Activated T-cell treated with anti-CD3 and anti-CD28 coated beads, Interleukin-2, amount 50 U/mL, for 72 hours (primary cell): ENCODE measurements at places on chromosomes 1 and 21. TPM values are rescaled to one million over a fixed set of nuclear protein-coding genes. Genes with fewer than 3 reads are reported as not detected.

ADGRL2 gene
- not detected for total RNA-seq

TMEM63A gene
- 44.9 TPM for total RNA-seq

TMEM50B gene
- total RNA-seq, result 18.1 TPM

FMO5 gene
- 0.82 TPM for total RNA-seq

LRRIQ3 gene
- 0.82 TPM for total RNA-seq

KIF1B gene
- total RNA-seq, result 12.5 TPM

DNA sequence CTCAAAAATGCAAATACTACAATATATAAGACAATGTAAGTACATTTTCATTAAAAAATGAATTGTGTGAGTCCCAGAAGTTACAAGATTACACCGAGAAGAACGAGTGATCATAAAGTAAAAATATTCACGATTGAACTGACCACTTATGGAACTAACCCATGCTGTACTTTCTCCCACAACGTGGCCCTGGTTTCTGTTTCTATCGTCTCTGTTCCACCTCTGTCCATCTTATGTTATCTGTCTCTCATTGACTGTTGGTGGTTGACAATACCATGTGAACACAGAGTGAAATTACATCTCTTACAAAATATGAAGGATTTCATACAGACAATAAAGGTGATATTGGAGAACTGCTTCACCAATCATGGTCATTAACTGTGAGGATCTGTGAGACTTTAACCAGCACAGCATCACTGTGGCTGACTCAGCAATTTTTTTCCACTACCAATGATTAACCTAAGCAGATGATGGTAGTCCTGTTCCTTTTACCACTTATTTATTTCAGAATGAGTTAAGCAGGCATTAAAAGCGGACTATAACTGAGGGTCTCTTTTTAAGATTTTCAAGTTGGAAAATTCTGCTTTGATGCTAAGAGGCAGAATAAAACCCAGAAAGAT lies 165.1 kb downstream of the TGFB2 start:
- H3K36me3 ChIP-seq, result peaks cover 8% of the 10 kb centered on the region
- H3K27ac ChIP-seq, result no peak overlapping the region
- no peak overlapping the region for H3K4me3 ChIP-seq
- H3K4me1 ChIP-seq, result no peaks in the 10 kb centered on the region
- DNase-seq, result no peak

- no peaks in the 10 kb centered on the region for H3K27me3 ChIP-seq
- no peak overlapping the region for H3K4me3 ChIP-seq
- H3K4me1 ChIP-seq, result peaks cover 12% of the 10 kb centered on the region
- no peaks in the 10 kb centered on the region for H3K36me3 ChIP-seq
Measured at GRCh38 chr1:212981571-212982328, 31.4 kb downstream of the VASH2 start.

DNA sequence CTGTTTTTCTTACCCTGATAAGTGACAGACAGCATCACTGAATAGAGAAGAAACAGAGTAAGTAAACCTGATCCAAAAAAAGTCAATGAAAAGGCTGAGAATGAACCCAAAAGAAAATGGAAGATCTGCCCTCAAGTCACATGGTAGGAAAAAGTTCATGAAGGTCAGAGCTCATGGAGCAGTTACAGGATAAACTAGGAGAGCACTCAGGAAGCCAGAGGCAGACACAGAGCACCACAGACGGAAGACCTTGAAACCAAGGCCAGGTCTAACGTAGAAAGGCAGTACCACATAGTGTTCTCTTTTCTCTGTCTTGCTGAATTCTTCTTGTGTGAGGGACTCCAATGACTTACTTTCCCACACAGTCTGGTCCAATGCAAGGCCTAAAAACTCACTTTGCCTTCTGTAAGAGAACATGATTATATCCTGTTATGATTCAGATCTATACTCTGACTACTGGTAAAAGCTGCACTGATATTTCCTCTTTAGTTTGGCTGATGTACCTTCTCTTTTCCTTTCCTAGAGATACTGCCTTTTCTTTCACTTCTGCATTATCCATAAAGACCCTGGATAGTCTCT lies 40.8 kb downstream of the RTCA start:
- peaks cover 4% of the 10 kb centered on the region for H3K36me3 ChIP-seq
- no peak for DNase-seq
- H3K27ac ChIP-seq, result peak overlapping the region; percentile 5

- DNase-seq, result no peak
- H3K4me1 ChIP-seq, result no peaks in the 10 kb centered on the region
- no peak overlapping the region for H3K27ac ChIP-seq
- no peak overlapping the region for H3K4me3 ChIP-seq
Measured at GRCh38 chr1:96296991-96297390, 424.6 kb upstream of the PTBP2 start.

DNA sequence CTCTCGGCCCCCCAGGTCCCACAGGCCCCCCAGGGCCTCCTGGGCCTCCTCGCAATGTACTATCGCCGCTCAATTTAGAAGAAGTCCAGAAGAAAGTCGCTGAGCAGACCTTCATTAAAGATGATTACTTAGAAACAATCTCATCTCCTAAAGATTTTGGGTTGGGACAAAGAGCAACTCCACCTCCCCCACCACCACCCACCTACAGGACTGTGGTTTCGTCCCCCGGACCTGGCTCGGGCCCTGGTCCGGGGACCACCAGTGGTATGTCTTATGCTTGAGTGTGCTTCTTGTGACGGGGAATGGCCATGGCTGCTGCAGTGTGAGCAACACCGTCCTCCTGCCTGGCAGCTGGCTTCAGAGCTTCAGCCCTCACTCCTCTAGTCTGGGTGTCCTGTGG lies 70.2 kb upstream of the DYNLT5 start:
- no peak overlapping the region for H3K4me3 ChIP-seq
- no peaks in the 10 kb centered on the region for H3K4me1 ChIP-seq
- H3K27me3 ChIP-seq, result no peaks in the 10 kb centered on the region
- no peak for DNase-seq
- no peaks in the 10 kb centered on the region for H3K36me3 ChIP-seq
- no peak overlapping the region for H3K27ac ChIP-seq

DNA sequence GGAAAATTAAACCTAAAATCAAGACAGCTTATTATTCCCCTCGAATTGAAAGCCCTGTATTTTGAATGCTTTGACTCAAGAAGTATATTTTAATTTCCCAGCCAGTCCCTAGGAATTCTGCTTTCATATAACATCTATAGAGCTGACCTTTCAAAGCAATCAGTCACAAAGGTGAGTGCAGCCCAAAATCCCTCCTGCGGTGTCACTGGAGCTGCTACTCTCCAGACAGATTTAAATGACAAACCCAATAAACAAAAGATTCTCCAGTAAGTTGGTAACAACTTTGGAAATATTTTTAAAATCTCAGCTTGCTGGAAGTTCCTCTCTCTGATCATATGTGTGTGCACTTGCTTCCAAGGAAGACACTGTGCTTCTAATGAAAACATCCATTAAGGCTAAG lies 14.7 kb downstream of the PLPP3 start:
- H3K36me3 ChIP-seq, result no peaks in the 10 kb centered on the region
- H3K27me3 ChIP-seq, result no peaks in the 10 kb centered on the region
- H3K27ac ChIP-seq, result no peak overlapping the region
- H3K4me1 ChIP-seq, result no peaks in the 10 kb centered on the region

DNA sequence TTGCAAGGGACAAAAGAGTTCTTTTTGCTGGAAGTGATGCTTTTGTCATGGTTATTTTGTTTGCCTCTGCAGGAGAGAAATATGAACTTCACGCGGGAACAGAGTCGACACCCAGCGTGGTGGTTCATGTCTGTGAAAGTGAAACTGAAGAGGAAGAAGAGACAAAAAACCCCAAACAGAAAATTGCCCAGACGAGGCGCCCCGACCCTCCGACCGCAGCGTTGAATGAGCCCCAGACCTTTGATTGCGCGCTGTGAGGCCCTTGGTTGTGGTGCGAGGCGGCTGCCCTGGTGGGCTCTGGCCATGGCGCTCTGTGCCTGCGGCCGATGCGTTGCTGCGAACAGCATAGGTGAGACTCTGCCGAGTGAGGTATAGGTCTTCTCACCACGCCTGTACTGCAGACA lies 20.9 kb upstream of the NCMAP start:
- peaks cover 44% of the 10 kb centered on the region for H3K36me3 ChIP-seq
- peak; percentile 86 for DNase-seq
- peak overlapping the region; percentile 99 for H3K27ac ChIP-seq

GRCh38 chr1:200895801-200896530 lies 1.3 kb downstream of the INAVA start:
- DNase-seq, result no peak
- peaks cover 12% of the 10 kb centered on the region for H3K4me1 ChIP-seq
- H3K36me3 ChIP-seq, result no peaks in the 10 kb centered on the region
- H3K4me3 ChIP-seq, result no peak overlapping the region
- H3K27ac ChIP-seq, result no peak overlapping the region

DNA sequence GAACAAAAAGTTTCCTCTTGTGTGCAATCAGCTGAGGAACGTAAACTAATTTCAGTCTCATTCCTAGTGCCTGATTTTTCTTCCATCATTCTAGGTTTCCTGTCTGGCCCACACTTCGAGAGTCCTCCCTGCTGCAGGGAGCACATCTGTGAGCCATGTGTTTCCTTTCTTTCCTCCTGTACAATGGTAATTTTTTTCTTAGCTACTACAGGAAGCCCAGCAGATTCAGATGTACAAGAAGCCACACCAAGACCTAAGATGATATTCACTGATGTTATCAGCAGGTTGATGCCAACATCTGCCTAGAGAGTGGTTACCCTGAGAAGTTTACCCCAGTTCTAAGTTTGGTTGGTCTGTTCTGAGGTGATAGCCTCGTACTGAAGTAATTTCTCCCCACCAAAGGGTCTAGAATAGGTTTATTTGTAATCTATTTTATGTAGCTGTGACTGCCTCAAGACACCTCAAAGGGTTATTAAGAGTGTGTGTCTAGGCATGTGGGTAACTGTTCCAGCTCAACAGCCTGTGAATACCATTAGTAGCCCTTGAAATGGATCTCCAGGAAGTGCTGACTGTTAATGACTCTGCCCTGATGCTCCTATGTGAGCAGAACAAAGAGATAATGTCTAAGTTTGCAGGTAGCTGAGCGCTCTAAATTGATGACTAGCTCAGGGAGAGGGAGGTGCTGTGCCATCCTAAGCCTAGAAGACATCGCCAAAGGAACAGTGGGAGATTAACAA lies 31.7 kb upstream of the CLDN14 start:
- H3K27me3 ChIP-seq, result peaks cover 14% of the 10 kb centered on the region
- H3K4me3 ChIP-seq, result no peak overlapping the region
- DNase-seq, result no peak

- peaks cover 14% of the 10 kb centered on the region for H3K27me3 ChIP-seq
- H3K4me1 ChIP-seq, result no peaks in the 10 kb centered on the region
- H3K4me3 ChIP-seq, result no peak overlapping the region
- no peak for DNase-seq
- no peak overlapping the region for H3K27ac ChIP-seq
Measured at GRCh38 chr1:29956349-29957030, 720.2 kb downstream of the PTPRU start.

GRCh38 chr21:40606341-40606740 lies 240.6 kb downstream of the DSCAM start:
- no peaks in the 10 kb centered on the region for H3K4me1 ChIP-seq
- H3K27me3 ChIP-seq, result no peaks in the 10 kb centered on the region
- H3K36me3 ChIP-seq, result no peaks in the 10 kb centered on the region
- no peak overlapping the region for H3K27ac ChIP-seq
- DNase-seq, result no peak
- no peak overlapping the region for H3K4me3 ChIP-seq

GRCh38 chr1:244226435-244226834 lies 175.4 kb downstream of the ZBTB18 start:
- no peaks in the 10 kb centered on the region for H3K36me3 ChIP-seq
- H3K4me1 ChIP-seq, result no peaks in the 10 kb centered on the region
- no peak for DNase-seq
- H3K27me3 ChIP-seq, result no peaks in the 10 kb centered on the region
- no peak overlapping the region for H3K27ac ChIP-seq

DNA sequence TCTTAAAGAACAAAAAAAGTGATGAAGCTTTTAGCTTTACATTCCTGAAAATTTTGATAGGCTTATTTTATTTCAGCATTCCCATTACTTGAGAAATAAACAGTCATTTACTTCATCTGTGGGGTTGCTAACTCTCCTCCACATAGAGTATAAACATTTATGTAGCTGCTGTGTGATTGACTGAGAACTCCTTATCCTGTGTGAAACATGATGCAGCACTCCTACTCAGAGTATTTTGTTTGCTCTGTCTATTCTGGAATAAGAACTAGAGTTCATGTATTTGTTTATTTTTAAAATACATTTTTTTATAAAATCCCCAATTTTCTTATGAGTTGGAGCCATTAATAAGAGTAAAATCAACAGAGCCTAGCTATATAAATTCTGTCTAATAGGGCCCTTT lies 318.7 kb upstream of the SPAG17 start:
- no peak overlapping the region for H3K27ac ChIP-seq
- H3K4me3 ChIP-seq, result no peak overlapping the region
- H3K36me3 ChIP-seq, result peaks cover 3% of the 10 kb centered on the region
- no peaks in the 10 kb centered on the region for H3K4me1 ChIP-seq

GRCh38 chr1:218705911-218706893 lies 361.1 kb downstream of the TGFB2 start:
- H3K27ac ChIP-seq, result no peak overlapping the region
- no peaks in the 10 kb centered on the region for H3K27me3 ChIP-seq
- no peak overlapping the region for H3K4me3 ChIP-seq
